ENCODE measurements at places on chromosomes 6 and 20. TPM values are rescaled to one million over a fixed set of nuclear protein-coding genes. Genes with fewer than 3 reads are reported as not detected.

Gene ZBTB46
- 4.3 TPM for total RNA-seq

Gene PAX1
- total RNA-seq = not detected

Gene NKAIN2
- under 0.01 TPM for total RNA-seq

Gene ENPP4
- 17.1 TPM for total RNA-seq

Gene PSORS1C2
- total RNA-seq = not detected

Gene SAMD5
- 0.85 TPM for total RNA-seq

Gene ID4
- 19.0 TPM for total RNA-seq
